ENCODE measurements at places on chromosomes 4 and X.

GRCh38 chr4:120995266-120996010 lies 72.9 kb upstream of the PRDM5 start:
- DNase-seq: no peak

- DNase-seq: no peak
These were observed 185.3 kb upstream of the TAPT1 start for GRCh38 chr4:16411501-16412085.

GRCh38 chr4:83947830-83948193 lies 411.9 kb downstream of the GPAT3 start:
- DNase-seq: no peak

- no peak for DNase-seq
These were observed 127.5 kb upstream of the NRK start for GRCh38 chrX:105694839-105695238.

GRCh38 chrX:69015156-69015555 lies 150.1 kb downstream of the PJA1 start:
- DNase-seq: no peak

DNA sequence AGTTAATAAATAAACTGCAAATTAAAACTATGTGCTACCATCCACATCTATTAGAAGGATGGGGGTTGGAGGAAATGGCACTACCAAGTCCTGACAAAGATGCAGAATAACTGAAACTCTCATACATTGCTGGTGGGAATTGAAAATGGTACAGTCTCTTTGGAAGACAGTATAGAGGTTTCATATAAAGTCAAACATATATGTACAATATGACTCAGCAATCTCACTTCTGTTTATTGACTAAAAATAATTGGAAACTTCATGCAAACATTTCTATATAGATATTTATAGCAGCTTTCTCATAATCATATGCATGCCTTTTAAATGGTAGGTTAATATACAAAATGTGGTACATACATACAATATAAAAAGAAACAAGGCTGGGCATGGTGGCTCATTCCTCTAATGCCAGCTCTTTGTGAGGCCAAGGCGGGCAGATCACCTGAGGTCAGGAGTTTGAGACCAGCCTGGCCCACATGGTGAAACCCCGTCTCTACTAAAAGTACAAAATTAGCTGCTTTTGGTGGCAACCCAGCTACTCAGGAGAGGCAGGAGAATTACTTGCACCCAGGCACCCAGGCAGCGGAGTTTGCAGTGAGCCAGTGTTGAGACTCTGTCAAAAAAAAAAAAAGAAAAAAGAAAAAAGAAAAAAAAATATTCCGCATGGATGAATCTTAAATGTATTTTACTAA lies 225.0 kb upstream of the CXXC4 start:
- DNase-seq: no peak

DNA sequence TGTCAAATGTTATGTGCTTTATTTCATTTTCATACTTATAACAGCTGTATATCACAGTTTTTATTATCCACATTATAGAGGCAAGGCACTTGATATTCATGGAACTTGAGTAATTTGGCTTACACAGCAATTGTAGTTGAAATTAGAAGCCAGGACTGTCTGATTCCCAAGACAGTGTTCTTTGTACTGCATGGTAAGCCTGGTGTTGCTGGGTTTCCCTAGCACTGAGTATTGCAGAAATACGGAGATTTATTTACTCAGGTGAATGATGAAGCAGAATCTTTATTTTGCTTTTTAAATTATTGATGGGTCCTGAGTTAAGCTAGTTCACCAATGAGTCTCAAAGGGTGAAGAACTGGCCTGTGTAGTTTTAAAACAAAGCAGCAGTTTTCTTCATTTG lies 70.0 kb downstream of the UGT8 start:
- DNase-seq: no peak

- no peak for DNase-seq
These were observed 723.7 kb upstream of the AGA start for GRCh38 chr4:178165951-178166308.

GRCh38 chrX:135974279-135974856 lies 580 bp upstream of the MMGT1 start:
- DNase-seq: no peak

GRCh38 chr4:8235224-8235623 lies 34.3 kb upstream of the HTRA3 start:
- DNase-seq: no peak

DNA sequence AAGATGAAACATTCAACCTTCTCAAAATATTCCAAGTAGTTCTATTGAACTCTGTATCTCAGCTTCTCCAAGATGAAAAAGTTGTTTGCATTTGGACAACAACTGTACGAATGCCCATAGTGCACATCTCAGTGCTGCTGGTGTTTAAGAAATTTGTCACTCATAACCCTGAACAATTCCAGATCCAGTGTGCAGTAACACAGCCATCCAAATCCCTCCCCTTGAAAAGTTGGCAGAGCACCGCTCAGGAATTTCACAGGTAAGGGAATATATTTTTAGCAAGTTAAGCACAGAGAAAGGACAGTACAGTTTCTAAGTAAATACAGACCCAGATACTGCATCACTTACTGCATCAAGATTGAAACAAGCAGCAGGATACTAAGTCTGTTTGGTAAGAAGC lies 104.7 kb downstream of the CNOT6L start:
- no peak for DNase-seq

GRCh38 chr4:99102634-99103033 lies 14.0 kb upstream of the ADH5 start:
- no peak for DNase-seq

- DNase-seq: no peak
These were observed 194.6 kb upstream of the C1QTNF7 start for GRCh38 chr4:15233264-15233597.

DNA sequence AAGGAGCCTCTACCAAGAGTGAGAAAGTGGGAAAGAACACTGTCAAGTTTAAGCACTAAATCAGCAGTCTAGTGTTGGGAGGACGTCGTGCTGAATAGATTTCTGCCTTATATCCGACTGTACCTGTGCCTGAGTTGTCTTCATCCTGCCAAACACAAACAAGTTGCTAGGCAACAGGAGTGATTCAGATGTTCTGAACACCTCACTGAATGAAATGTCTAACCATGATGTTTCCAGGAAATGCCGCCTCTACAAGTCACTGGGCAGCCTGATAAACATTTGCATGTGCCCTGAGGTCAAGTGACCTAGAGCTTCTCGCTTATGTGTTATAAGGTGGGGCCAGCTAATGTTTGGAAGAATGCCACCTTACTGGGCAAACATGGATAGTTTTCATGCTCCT lies 37.9 kb downstream of the SGMS2 start:
- no peak for DNase-seq

DNA sequence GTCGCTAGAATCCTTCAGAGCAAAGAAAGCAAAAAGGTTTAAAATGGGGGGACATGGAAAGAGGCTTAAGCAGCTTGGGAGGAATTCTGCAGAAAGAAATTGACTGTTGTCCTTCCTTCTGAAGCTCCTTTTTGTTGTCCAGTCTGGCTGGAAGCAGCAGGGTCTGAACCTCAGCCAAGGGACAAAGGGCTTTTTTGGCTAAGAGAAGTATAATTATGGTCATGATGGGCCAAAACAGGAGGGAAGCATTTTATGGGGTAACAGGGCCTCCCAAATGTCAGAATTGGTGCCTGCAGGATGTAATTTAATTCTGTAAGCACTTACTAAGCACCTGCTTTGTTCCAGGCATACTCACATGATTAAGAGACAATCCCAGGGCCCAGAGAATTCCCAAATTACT lies 74.2 kb upstream of the CPEB2 start:
- DNase-seq: no peak

DNA sequence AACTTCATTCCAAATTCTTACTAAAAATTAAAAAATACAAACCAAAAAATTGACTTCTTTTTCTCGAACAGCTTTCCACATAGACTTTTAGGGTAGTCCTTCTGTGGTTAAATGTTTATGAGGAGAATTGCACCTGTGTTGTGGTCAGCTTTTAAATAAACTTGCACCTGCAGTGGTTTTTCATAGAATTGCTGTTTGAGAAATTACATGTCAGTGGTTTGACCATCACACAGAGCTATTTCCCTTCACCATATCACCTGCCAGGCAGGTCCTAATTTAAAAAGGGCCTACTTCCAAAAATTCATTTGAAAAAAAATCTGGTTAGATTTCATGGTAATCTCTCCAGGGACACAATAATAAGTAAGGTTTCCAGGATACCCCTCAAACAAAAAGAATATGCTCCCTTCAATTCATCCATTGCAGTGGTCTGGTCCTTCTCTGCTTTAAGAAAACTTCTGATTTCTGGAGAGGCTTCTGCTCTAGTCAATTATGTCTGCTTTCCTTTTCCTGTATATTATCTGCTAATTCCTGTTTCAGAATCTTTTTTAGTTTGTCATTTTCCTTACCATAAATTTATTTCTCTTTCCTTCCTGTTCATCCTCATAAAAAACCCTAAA lies 9.8 kb upstream of the UTP3 start:
- no peak for DNase-seq

- no peak for DNase-seq
These were observed 6.7 kb downstream of the SPATA4 start for GRCh38 chr4:176188654-176189053.

- DNase-seq: no peak
These were observed 454.2 kb downstream of the GRIA2 start for GRCh38 chr4:157674699-157675098.

- no peak for DNase-seq
These were observed 50.0 kb downstream of the SLC7A11 start for GRCh38 chr4:138192113-138192512.

- DNase-seq: no peak
These were observed 9.6 kb downstream of the DDX60 start for GRCh38 chr4:168308912-168309311.

GRCh38 chr4:140628016-140628415 lies 59.3 kb upstream of the UCP1 start:
- no peak for DNase-seq

DNA sequence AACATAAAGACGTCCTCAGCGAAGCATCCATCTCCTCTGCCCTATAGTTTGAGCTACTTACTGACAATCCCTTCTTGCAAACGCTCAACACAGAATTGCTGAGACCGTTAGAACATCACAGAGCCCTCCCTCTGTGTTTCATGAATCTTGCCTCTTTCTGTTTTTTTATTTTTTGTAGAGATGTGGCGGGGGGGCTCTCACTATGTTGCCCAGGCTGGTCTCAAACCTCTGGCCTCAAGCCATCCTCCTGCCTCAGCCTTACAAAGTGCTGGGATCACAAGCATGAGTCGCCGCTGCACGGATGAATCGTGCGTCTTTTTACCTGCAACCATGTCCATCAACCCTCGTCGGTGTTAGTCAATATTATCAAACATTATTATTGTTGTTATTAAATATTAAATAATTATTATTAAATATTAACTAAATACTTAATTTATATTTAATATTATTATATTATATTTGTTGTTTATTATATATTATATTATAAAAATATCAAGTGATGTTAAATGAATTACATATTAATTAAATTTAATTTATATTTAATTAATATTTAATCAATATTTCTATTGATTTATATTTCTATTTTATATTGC lies 200.7 kb downstream of the CRLF2 start:
- no peak for DNase-seq

DNA sequence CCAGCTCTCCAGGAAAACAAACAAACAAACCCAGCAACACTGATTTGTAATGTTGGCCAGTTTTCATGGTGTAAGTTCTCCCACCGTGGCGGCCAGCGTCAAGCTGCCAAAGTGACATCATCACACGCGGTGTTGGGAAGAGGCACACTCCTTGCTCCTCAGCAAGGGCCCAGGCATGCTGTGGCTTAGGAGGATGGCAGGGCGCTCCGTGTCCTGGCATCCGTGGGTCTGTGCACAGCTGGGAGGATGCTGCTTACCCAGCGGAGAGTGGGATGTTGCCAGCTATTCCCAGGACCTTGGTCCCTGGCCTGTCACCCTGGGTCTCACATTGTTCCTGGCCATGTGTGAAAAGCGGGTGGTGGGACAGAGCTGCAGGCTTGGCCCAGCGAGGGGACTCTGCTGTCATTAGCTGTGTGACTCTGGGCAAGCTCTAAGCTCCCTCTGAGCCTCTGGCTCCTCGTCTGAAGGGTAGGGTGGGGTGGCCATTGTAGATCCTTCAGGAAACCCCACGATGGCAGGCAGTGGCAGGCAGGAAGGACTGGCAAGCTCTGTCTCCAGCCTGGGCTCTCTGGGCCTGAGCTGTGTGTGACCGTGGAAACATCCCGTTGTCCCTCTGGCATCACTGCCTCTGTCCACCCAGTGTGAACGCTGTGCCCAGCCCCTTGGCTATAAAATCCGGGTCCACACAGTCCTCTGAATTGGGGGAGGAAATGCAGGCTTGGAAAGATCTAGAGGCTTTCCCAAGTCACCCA lies 10.8 kb downstream of the PSAPL1 start:
- no peak for DNase-seq

DNA sequence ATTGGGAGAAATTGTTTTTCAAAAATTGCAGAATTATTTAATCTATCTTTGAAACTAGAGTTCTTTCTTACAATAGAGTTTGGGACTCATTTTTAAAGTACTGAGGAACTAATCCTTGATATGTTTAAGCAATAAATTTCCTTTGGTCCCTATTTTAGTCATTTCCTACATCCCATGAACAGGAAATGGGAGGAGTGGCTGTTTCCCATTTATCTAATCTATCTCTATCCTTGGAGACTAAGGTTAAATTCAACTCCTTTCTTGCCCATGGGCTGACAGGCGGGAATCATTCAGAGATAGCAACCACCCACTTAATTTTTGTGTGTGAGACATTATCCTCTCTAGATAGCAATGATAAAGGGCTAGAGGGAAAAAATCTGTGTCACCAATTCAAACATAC lies 131.6 kb upstream of the EMCN start:
- DNase-seq: no peak

GRCh38 chrX:63746278-63746677 lies 38.7 kb downstream of the ARHGEF9 start:
- DNase-seq: no peak
